ENCODE measurements at places on chromosomes 6 and 20. TPM values are rescaled to one million over a fixed set of nuclear protein-coding genes. Genes with fewer than 3 reads are reported as not detected.

DNA sequence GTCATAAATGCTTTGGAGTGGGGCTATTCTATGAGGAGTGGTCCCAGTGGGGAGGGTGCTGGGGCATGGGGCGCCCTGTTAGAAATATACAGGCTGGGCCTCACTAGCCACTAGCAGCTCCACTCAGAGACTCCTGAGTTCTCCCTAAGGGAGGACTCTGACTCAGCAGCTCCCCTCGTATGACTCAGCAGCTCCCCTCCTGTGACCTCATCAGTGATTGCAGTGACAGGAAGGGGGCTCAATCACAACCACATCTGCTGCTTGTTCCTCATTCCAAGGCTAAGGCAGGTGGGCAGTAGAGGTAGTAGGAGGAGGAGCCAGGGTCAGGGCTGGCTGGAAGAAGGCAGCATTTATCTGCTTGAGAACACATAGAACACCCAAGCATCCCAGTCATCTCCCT lies 73.7 kb downstream of the PRND start:
- H3K27me3 ChIP-seq = no peaks in the 10 kb centered on the region
- peaks cover 38% of the 10 kb centered on the region for H3K4me1 ChIP-seq
- no peak overlapping the region for H3K4me3 ChIP-seq
- H3K27ac ChIP-seq = peak overlapping the region; percentile 83
- peaks cover 77% of the 10 kb centered on the region for H3K36me3 ChIP-seq

The BHLHE23 gene
- total RNA-seq = not detected

DNA sequence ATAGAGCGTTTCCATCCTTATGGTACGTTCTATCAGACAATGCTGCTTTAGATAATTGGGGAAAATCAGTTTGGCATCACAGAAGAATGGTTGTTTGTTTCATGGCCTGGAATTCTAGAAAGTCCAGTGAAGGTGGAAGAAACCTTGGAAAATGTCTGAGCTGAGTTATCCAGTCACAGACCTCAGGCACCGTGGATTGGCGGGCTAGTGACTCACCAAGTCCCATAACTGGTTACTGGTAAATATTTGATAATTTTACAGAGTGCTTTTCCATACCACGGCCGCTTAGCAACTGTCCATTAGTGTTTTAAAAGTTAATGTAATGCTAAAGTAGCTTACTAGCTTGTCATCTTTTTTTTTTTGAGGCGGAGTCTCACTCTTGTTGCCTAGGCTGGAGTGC lies 99.4 kb downstream of the SLC35B3 start:
- H3K27ac ChIP-seq = no peak overlapping the region
- H3K4me3 ChIP-seq = no peak overlapping the region
- H3K4me1 ChIP-seq = no peaks in the 10 kb centered on the region
- H3K27me3 ChIP-seq = no peaks in the 10 kb centered on the region

GRCh38 chr6:37029249-37029971 lies 24.0 kb downstream of the FGD2 start:
- peak; percentile 44 for DNase-seq
- H3K4me1 ChIP-seq = peaks cover 74% of the 10 kb centered on the region
- peak overlapping the region; percentile 79 for H3K27ac ChIP-seq
- peaks cover 11% of the 10 kb centered on the region for H3K36me3 ChIP-seq
- no peak overlapping the region for H3K4me3 ChIP-seq
- H3K27me3 ChIP-seq = no peaks in the 10 kb centered on the region

The HSPA12B gene
- total RNA-seq = not detected

DNA sequence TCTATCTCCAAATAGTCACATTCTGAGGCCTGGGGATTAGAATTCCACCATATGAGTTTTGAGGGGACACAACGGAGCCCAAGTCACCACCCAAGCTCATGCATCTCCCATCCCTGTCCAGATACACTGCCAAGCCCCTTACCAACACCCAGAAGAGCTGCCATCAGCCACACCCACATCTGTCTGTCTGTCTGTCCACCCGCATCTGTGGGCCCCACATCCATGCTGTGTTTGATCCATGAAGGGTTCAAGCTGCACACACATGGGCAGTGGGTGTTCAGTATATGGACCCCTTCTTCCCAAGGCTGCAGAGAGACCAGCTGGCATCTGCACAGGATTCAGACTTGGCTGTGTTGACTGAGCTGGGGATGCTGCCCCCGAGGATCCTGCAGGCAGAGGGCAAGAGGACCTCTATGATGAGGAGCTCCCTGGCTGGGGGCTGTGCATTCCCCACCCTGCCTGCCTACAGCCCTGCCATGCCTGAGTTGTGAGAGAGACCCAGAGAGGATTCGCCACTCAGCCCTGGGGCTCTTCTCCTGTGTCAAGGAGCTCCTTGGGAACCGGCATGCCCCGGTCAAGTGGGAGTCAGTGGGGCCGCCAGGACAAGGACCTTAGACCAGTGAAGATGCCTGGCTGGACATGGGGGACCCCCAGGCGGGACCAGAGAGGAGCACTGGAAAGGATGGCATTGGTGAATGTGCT lies 206.4 kb downstream of the SYNDIG1 start:
- H3K27me3 ChIP-seq = no peaks in the 10 kb centered on the region
- H3K4me3 ChIP-seq = no peak overlapping the region
- no peaks in the 10 kb centered on the region for H3K36me3 ChIP-seq

DNA sequence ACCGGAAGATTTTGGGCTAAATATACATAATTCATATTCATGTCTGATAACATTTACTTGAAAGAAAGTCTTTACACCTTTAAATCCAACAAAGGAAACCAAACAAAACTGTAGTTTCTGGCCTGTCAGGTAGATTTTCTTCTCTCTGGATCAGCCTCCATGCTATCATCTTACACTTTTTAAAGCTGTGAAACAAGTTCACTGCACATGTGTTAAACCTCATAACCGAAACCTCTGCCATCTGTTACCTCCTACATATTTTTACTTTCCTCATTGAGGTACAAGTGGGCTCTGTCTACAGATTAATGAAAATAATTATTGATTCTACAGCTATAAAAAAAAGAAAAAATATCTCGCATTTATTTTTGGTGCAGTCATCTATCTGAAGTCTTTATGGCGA lies 149.9 kb downstream of the RALGAPA2 start:
- no peaks in the 10 kb centered on the region for H3K27me3 ChIP-seq
- no peak for DNase-seq
- no peak overlapping the region for H3K27ac ChIP-seq
- no peaks in the 10 kb centered on the region for H3K4me1 ChIP-seq
- H3K4me3 ChIP-seq = no peak overlapping the region

- H3K36me3 ChIP-seq = peaks cover 24% of the 10 kb centered on the region
- DNase-seq = no peak
- H3K27ac ChIP-seq = no peak overlapping the region
Measured at GRCh38 chr20:49029203-49029602, 16.9 kb upstream of the CSE1L start.

DNA sequence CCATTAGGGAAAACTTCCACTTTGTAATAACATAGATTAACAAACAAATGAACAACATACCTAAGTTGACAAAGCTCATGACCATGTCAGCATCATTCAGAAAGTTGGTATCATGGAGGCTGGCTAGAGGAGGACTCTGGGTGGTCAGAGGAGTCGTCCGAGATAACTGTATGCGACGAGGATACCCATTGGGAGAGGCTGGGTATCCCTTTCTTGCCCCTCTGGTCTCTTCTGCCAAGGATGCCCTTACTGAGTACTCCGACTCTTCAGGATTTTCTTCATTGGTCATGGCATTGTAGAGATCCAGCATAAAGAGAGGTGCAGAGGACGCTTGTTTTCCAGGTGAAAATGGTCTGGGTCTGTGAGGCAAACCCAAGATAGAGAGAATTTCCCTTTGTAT lies 1.1 kb downstream of the BMP5 start:
- H3K4me1 ChIP-seq = no peaks in the 10 kb centered on the region
- H3K27me3 ChIP-seq = no peaks in the 10 kb centered on the region
- H3K4me3 ChIP-seq = no peak overlapping the region
- DNase-seq = no peak
- H3K36me3 ChIP-seq = no peaks in the 10 kb centered on the region
- no peak overlapping the region for H3K27ac ChIP-seq

DNA sequence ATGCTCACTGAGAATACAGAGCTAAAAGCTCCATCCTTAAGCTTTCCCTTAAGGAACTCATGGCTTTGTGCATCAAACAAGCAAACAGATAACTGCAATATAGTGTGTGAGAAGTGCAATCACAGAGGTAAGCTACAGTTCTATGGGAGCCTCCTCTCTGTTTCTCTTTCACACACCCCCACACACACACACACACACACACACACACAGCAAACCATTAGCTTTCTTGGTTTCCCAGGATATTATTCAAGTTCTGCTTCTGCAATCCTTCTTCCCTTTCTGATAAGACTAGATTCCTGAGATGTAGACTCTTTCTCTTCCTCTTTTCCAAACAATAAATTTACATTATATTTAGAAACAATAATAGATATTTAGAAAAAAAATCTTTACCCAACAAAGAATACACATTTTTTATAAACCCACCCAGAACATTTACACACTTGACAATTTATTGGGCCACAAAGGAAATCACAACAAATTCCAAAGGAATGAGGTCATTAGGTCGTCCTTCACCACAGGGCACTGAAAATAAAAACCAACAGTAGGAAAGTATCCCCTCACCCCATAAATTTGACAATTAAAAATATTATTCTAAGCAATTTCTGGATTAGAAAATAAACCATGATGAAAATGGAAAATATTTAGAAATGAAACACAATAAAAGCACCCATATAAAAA lies 9.3 kb upstream of the GFOD1 start:
- no peaks in the 10 kb centered on the region for H3K36me3 ChIP-seq
- H3K27me3 ChIP-seq = no peaks in the 10 kb centered on the region
- no peak overlapping the region for H3K4me3 ChIP-seq
- H3K4me1 ChIP-seq = no peaks in the 10 kb centered on the region
- H3K27ac ChIP-seq = no peak overlapping the region
- no peak for DNase-seq

The OOEP gene
- 1.5 TPM for total RNA-seq

The BMP6 gene
- not detected for total RNA-seq

DNA sequence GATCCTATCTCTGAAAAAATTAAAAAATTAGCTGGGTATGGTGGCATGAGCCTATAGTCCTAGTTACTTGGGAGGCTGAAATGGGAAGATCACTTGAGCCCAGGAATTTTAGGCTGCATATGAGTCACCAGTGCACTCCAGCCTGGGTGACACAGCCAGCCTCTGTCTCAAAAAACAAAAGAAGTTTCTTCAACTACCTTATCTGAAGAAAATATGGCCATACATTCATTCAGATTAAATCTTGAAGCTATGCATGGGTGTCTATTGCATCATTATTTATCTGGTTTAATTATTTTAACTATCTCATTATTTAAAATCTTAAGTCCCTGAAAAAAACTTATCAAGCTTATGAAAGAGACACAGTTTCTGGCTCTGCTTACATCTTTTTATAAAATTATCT lies 204.1 kb downstream of the SIM1 start:
- H3K27me3 ChIP-seq = peaks cover 3% of the 10 kb centered on the region
- H3K36me3 ChIP-seq = no peaks in the 10 kb centered on the region
- H3K4me1 ChIP-seq = peaks cover 7% of the 10 kb centered on the region
- no peak overlapping the region for H3K4me3 ChIP-seq
- DNase-seq = no peak
- H3K27ac ChIP-seq = no peak overlapping the region

The SNHG17 gene
- 40.7 TPM for total RNA-seq

GRCh38 chr6:7697432-7697819 lies 28.5 kb upstream of the BMP6 start:
- H3K27me3 ChIP-seq = peaks cover 11% of the 10 kb centered on the region
- H3K27ac ChIP-seq = peak overlapping the region; percentile 42
- H3K36me3 ChIP-seq = no peaks in the 10 kb centered on the region
- no peak overlapping the region for H3K4me3 ChIP-seq

Measured in activated CD4-positive, alpha-beta T cell treated with anti-CD3 and anti-CD28 coated beads, Interleukin-2, amount 10 ng/mL, durations not matched to agents 7 days and 5 days (primary cell).